ENCODE measurements at places on chromosomes 4 and X.

DNA sequence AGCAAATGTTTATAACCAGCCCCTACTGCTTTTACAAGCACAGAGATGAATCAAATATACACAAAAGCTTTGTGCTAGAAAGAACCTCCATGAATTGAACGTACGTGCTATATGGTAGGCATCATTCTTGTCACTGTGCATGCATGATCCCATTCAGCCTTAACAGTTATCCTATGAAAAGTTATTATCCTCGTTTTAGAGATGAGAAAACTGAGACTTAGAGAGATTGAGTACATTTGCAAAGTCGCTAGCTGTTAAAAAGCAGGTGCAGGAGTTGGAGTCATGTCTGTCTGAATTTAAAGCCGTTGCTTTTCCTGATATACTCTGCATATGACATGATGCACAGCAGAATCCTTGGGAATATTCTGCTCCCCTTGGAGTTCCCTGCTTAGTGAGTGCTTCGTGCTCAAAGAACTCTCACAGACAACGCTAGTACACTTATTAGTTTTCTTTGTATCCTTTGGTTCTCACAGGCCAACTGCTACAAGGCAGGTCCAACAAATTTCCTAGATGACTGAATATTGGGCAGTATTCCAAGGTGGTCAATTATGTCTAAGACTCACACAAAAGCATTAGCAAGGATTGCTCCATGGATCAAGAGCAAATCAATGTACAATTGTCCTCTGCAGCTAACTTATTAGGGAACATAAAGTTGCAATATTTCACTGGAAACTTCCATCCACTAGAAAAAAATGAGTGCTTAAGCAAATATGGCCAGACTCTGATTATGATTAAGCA, 42.8 kb upstream of the TRIM2 start:
- DNase-seq: no peak

- DNase-seq: no peak
These were observed 37.0 kb downstream of the RCHY1 start for GRCh38 chr4:75477201-75477600.

GRCh38 chr4:163172647-163173046, 6.0 kb upstream of the NAF1 start:
- no peak for DNase-seq

- no peak for DNase-seq
These were observed 104.1 kb downstream of the PHOX2B start for GRCh38 chr4:41644288-41644914.

GRCh38 chr4:116020141-116020722, 906.8 kb upstream of the NDST4 start:
- no peak for DNase-seq
